ENCODE measurements at places on chromosomes 16 and 17. TPM values are rescaled to one million over a fixed set of nuclear protein-coding genes. Genes with fewer than 3 reads are reported as not detected.

HEATR9 gene
- total RNA-seq: not detected

CHAD gene
- total RNA-seq: not detected

SRCIN1 gene
- total RNA-seq: 9.4 TPM

CTRL gene
- 0.71 TPM for total RNA-seq

TBC1D3D gene
- total RNA-seq: not detected

VASN gene
- 10.2 TPM for total RNA-seq

NATD1 gene
- total RNA-seq: 6.8 TPM

NACA2 gene
- total RNA-seq: not detected

ASIC2 gene
- total RNA-seq: not detected

DNA sequence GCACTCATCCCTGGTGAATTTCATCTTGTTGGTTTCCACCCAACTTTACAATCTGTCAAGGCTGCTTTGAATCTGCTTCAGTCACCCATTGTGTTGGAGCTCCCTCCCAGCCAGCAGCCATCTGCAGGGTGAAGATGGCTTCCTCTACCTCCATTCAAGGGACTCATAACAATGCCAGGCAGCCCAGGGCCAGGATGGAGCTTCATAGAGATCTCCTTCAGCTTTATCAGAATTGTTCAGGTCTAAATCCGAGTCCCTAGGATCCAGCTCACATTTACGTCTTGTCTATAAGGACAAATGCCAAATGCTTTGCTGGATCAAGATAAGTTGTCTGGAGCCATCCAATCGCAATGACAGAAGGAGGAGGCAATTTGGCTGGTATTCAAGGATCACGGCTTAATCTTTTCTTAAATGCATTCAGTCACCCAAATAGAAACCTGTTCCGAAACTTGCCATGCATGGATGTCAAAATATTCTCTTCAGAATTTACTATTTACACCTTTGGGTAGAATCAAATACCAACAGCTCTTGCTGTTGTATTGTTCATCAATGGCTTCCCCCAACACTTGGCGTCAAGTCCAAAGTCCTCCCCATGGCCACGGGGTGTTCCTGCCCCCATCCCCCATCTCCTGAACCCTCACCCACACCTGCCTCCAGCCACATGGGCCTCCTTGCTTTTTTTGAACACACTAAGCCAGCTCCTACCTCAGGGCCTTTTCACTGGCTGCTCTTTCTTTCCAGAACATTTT lies 3.8 kb upstream of the FAM171A2 start:
- H3K36me3 ChIP-seq: no peaks in the 10 kb centered on the region
- H3K27me3 ChIP-seq: no peaks in the 10 kb centered on the region
- H3K4me3 ChIP-seq: no peak overlapping the region
- H3K27ac ChIP-seq: no peak overlapping the region
- H3K4me1 ChIP-seq: peaks cover 16% of the 10 kb centered on the region
- DNase-seq: no peak

DNA sequence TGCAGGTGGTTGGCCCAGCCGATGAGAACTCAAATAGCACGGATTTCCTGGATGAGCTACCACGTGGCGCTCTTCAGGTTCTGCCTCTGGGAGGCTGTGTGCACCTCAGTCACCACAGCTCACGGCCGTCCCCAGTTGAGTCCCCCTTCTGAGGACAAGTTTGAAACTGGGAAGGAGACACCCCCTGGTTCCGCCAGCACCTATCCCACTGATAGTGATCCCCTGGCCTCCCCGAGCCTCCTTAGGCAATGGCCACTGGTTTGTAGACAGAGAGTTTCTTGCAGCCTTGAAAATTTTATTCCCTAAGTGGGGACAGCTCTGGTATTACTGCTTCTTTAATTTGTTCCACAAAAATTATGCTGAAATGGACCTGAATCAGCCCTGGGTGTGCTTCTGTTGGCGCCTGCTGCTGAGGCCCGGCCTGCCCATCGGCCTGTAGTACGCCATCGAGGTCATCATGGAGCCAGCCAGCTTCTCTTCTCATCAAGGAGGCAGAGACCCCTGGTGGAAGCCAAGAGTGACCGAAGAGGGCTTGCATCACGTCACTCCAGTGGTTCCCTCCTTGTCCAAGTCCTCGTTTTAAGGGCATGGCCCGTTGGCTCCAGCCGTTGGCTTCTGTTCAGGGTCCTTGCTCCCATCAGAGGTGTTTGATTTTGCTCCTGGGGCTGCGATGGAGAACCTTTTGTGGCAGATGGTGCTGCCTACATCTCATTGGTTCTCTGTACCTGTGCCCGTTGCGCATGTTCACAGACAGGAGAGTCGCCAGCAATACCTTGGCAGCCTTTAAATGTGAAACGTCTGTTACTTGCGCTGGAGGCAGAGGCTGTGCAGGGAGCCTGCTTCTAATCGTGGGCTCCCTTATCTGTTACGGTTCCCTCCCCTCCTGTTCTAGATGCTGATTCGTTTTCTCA lies 9.3 kb downstream of the SMCR8 start:
- peak; percentile 45 for DNase-seq
- H3K27me3 ChIP-seq: no peaks in the 10 kb centered on the region
- H3K36me3 ChIP-seq: peaks cover 92% of the 10 kb centered on the region

GRCh38 chr16:88344411-88345030 lies 38.2 kb upstream of the ZNF469 start:
- no peaks in the 10 kb centered on the region for H3K4me1 ChIP-seq
- H3K27me3 ChIP-seq: no peaks in the 10 kb centered on the region
- no peak overlapping the region for H3K4me3 ChIP-seq
- H3K36me3 ChIP-seq: no peaks in the 10 kb centered on the region

GRCh38 chr17:74493331-74493833 lies 26.9 kb downstream of the CD300A start:
- no peak overlapping the region for H3K27ac ChIP-seq
- H3K36me3 ChIP-seq: no peaks in the 10 kb centered on the region
- no peak overlapping the region for H3K4me3 ChIP-seq
- peak; percentile 81 for DNase-seq

DNA sequence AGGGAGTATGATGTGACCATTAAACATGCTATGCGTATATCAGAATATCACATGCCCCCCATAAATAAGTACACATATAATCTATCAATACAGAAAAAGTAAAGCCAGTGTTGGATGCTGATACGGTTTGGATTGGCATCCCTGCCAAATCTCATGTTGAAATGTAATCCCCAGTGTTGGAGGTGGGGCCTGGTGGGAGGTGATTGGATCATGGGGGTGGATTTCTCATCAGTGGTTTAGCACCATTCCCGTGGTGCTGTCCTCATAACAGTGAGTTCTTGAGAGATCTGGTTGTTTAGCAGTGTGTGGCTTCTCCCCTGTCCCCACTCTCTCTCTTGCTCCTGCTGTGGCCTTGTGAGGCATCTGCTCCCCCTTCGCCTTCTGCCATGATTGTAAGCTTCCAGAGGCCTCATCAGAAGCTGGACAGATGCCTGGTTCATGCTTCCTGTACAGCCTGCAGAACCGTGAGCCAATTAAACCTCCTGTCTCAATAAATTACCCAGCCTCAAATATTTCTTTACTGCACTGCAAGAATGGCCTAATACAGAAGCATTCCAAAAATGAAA lies 88.9 kb downstream of the AATF start:
- no peaks in the 10 kb centered on the region for H3K4me1 ChIP-seq
- no peak overlapping the region for H3K4me3 ChIP-seq
- DNase-seq: no peak
- H3K27me3 ChIP-seq: no peaks in the 10 kb centered on the region
- no peaks in the 10 kb centered on the region for H3K36me3 ChIP-seq
- H3K27ac ChIP-seq: no peak overlapping the region

DNA sequence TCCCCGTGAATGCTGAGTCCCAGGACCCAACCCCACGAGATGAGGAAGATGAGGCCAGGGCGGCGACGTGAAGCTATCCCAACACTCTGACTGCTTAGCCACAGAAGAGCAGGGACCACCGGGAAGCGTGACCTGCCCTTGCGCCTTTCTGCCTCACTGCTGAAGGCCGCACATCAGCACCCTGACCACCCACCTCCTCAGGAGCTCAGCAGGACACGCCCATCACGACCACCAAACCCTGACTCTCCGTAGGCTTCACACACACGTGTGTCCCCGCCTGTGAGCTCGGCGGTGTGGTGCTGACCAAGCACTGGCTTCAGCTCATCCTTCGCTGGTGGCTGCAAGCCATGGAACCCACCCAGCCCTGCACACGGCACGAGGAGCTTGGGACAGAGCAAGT lies 97.8 kb downstream of the ZNF778 start:
- H3K4me3 ChIP-seq: no peak overlapping the region
- H3K27me3 ChIP-seq: no peaks in the 10 kb centered on the region
- no peaks in the 10 kb centered on the region for H3K36me3 ChIP-seq
- H3K4me1 ChIP-seq: peaks cover 49% of the 10 kb centered on the region

- DNase-seq: peak; percentile 97
- peaks cover 12% of the 10 kb centered on the region for H3K36me3 ChIP-seq
Measured at GRCh38 chr17:7841396-7841914, 7.4 kb downstream of the KDM6B start.

DNA sequence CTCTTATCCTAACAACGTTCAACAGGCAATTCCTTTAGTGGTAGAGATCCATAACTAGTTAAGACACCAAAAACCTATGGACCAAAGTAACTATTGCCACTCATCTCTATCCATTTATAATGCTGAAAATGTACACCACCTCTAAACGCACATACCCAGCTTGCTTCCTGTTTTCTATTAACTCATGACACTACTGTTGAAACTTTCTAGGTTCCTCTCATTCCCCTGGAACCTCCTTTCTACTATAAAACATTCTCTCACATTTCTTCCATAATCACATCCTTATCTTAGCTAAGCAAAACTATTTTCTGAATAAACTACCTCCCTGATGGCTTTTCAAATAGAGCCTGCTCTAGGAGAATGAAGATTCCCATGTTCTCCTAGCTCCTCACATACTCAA lies 42.9 kb upstream of the KSR1 start:
- H3K36me3 ChIP-seq: no peaks in the 10 kb centered on the region
- no peak overlapping the region for H3K27ac ChIP-seq
- peaks cover 7% of the 10 kb centered on the region for H3K4me1 ChIP-seq

- no peak overlapping the region for H3K27ac ChIP-seq
- DNase-seq: peak; percentile 14
- no peaks in the 10 kb centered on the region for H3K36me3 ChIP-seq
- H3K4me3 ChIP-seq: no peak overlapping the region
Measured at GRCh38 chr16:5064915-5065314, 841 bp downstream of the C16orf89 start.

- no peak for DNase-seq
- H3K4me1 ChIP-seq: peaks cover 7% of the 10 kb centered on the region
- H3K36me3 ChIP-seq: no peaks in the 10 kb centered on the region
- no peak overlapping the region for H3K27ac ChIP-seq
- H3K4me3 ChIP-seq: no peak overlapping the region
Measured at GRCh38 chr17:30472238-30472890, 4.8 kb upstream of the GOSR1 start.

GRCh38 chr16:23343643-23344612 lies 41.8 kb downstream of the SCNN1B start:
- H3K27me3 ChIP-seq: no peaks in the 10 kb centered on the region
- peak overlapping the region; percentile 14 for H3K27ac ChIP-seq
- no peak overlapping the region for H3K4me3 ChIP-seq
- no peaks in the 10 kb centered on the region for H3K4me1 ChIP-seq
- no peak for DNase-seq
- H3K36me3 ChIP-seq: no peaks in the 10 kb centered on the region

DNA sequence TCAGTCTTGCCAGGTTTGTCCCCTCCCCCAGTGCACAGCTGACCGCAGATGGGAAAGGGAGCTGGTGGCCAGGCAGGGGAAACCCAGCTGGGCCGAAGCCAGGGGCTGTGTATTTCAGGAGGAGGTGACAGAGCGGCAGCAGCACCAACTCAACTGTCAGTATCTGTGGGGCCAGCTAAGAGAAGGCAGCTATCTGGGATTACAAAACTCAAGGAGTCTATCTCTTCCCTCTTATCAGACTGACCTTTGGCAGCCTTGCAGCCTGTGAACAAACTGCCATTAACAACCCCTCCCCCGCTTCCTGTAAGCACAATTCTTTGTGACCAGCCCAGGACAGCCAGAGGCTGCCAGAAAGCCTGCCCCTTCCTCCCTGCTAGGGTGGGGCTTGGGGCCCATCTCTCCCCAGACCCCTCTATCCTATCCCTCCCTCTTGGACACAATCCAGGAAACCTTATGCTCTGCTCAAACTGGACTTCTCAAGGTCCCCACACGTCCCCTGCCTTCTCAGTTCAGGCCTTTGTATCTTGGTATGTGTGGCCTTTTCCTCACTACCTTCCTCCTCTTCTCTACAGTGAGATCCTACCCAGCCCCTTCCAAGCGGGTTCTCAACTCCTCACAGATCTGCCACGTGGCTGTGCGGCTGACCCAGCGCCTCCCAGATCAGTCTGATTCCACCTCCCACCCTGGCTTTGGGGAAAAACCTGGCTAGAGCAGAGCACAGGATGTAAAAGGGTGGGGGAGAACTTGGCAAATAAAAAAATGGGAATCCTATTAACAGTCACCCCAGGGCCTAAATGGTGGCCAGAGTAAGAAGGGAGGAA lies 10.5 kb downstream of the ST3GAL2 start:
- DNase-seq: peak; percentile 94
- peaks cover 57% of the 10 kb centered on the region for H3K4me1 ChIP-seq
- H3K27me3 ChIP-seq: no peaks in the 10 kb centered on the region
- peak overlapping the region; percentile 82 for H3K27ac ChIP-seq

Data from sigmoid colon (tissue), 7 donors.